Right ventricle myocardium inferior (tissue), 1 donor: ENCODE measurements at places on chromosomes 6 and 20.

- DNase-seq: no peak
Measured at GRCh38 chr20:45085289-45085688, 15.6 kb downstream of the KCNS1 start.

- no peak for DNase-seq
Measured at GRCh38 chr6:131651782-131652181, 14.7 kb downstream of the ENPP3 start.

DNA sequence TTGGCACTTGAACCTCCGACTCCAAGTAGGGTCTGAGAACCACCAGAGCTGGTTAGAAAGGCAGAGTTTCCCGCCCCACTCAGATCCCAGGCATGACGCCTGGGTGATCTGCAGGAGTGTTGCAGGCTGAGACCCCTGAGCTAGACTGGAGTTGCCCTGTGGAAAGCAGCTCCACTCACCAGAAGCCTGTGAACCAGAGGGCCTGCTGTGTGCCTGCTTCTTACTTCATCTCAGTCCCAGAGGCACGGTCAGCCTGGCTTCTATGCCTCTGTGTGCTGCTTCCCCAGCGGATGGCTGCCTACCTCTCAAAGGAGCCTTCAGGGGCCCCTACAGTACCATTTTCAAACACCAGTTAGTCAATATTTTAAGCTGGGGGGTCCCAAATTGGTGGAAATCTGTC, 15.6 kb upstream of the CCN6 start:
- DNase-seq: no peak

- no peak for DNase-seq
Measured at GRCh38 chr6:73903155-73903554, 207.2 kb downstream of the CD109 start.

GRCh38 chr6:25017486-25017885, 81.7 kb upstream of the RIPOR2 start:
- no peak for DNase-seq

DNA sequence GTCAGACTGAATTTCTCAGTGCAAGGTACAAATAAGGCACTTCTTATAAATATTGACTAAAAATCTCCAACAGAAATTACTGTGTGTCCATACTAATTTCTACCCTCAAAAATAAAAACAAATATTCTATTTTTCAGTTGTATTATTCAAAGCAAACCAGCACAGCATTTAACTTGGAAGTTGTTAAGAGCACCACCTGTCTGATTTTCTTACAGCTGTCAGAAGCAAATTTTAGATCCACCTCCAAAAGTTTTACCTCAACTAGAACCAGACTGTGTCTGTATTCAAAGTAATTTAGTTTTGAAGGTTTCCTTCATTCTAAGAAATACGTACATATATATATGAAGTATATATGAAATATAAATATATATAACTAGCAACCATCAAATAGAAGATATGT, 1.2 kb downstream of the TRDN start:
- DNase-seq: no peak
